ENCODE measurements at places on chromosomes 5 and 9.

GRCh38 chr5:72465066-72465465 is 42.1 kb downstream of the ZNF366 start:
- DNase-seq: no peak

GRCh38 chr5:38286002-38286401 is 27.6 kb downstream of the EGFLAM start:
- DNase-seq: no peak

- no peak for DNase-seq
Observed at GRCh38 chr5:96051401-96051830, 89.8 kb upstream of the ELL2 start.

- DNase-seq: no peak
Observed at GRCh38 chr5:51882647-51883046, 499.4 kb downstream of the ISL1 start.

- no peak for DNase-seq
Observed at GRCh38 chr5:82364497-82364896, 86.3 kb upstream of the RPS23 start.

DNA sequence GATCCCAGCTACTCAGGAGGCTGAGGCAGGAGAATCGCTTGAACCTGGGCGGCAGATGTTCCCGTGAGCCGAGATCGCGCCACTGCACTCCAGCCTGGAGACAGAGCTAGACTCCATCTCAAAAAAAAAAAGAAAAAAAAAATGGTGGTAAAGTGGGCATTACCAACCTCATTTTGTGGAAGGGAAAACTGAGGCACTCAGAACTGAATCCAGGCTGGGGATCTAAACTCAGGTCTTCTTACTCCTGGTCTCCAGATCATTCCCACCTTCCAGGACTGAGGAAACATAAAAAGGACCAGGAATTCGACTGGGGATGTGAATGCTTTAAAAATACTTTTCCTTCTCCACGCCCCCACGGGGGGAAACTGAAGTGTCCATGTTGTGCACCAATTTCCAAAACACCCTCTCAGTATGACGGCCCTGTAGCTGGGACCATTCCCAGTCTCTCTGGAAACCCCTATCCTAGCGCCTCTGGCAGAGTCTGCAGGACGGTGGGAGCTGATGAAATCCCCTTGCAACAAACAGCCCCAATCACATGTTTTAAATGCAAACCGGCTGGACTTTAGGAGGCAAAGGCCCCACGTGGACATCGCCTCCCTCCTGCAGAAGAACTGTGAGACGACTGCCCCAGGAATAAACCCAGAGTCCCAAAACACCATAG is 8.9 kb upstream of the AKNA start:
- no peak for DNase-seq
